Activated naive CD4-positive, alpha-beta T cell (primary cell): ENCODE measurements at places on chromosomes 2 and 18.
A peak's percentile ranks its signal among the peaks of the same experiment; 100 is the strongest.

DNA sequence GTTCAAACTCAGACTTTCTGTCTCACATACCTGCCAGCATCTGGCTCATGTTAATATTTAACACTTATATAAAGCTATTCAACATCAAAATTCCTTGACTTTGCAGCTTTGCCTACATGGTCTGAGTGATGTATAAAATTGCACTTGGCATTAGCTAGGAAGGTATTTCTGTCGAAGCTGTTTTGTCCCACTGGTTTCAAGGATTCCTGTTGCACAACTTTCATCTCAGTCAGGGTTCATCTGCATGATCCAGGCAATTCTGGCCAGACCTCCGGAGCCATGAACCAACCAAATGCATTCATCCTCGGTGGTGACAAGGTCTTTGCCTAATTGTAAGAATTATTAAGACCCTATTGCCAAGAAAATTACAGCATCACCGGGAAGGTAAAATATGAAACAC is 185.4 kb downstream of the ZEB2 start:
- DNase-seq, result no peak

- no peak for DNase-seq
These were observed 4.6 kb downstream of the SP140 start for GRCh38 chr2:230230087-230230486.

- DNase-seq, result no peak
These were observed 88.7 kb upstream of the MEIS1 start for GRCh38 chr2:66346231-66346664.

DNA sequence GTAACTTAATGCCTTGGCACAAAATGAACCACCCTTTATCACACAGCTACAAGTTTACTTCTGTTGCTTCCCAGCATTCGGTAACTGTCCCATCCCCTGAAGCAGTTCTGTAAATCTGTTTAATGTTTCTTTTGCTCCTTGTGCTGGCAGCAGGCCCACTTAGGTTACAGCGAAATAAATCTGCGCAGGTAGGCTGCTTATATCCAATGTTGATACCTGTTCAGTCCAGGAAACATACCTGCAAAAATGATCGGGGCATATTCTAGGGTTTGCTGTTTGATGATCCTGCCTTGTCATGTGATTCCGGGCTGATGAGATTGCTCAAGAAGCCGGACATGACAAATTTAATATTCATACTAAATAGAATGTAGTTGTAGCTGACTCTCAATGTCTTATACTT is 23.3 kb downstream of the PELI1 start:
- no peak for DNase-seq

DNA sequence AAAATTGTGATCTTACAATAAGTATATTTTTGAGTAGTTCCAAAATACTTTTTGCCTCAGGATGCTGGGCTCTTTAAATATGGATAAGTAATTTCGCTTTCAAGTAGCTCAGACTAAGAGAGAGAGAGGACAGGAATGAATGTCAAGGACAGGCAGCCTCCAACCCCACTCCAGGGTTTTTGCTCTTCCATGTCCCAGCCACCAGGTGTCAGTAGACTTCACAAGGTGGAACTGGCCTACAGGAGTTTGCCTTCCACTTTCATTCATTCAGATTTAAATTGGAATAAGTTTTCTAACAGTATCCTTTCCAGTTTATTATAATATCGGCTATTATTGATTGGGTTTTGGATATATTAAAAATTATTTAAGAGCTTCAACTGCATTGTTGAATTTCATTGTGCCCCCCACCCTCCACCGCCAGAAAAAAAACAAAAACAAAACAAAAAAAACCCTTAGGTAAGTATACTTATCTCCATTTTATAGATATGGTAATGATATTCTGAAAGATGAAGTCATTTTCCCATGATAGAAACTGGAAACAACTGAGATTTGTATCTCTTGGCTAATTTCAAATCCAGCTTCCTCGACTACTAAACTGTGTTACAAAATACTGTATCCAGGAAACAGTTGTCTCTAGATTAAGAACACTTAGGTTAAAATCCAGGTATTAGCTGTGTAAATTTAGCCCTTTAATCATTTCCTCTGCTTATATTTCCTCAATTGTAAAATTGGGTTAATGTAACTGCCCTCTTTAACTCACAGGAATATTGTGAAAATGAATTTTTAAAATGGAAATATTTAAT is 793.1 kb downstream of the ERBB4 start:
- DNase-seq, result no peak

DNA sequence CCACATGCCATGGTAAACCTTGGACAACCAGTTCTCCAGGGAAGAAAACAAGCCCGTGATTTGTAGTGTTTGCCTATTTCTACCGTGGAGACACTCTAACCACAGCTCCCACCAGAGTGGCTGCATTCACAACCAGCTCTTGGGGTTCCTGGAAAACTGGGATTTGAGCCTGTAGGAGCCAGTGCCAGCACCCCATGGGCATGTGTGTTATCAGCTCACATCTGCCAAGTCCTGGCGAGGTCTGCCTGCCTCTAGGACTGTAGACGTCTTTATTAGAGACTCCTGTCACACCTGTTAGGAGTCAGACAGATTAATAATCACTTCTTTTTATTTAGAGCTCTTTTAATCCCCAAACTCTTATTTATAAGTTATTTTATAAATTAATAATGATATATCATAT is 41.0 kb downstream of the INPP5D start:
- DNase-seq, result no peak

DNA sequence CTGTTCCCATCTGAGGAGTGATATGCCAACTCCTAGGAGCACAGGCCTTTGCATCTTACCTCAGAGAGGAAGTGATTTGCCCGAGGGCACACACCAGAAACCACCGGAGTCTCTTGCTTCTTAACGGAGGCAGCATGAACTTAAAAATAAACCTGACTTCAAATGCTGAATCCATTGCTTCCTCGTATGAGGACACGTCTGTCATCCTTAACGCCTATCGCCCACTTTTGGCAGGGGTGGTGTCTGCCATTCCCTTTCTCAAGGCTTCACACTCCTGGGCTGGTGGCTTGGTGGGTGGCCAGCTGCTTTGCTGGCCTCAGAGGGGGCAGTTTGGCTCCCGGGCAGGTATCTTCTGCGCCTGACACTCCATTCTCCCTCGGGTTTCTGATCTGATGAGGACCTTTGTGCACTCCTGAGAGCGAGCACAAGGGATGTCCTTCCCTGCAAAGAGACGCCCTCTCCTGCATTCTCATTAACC is 1.1 kb upstream of the PREB start:
- no peak for DNase-seq

- no peak for DNase-seq
These were observed 40.3 kb upstream of the KLF7 start for GRCh38 chr2:207206011-207206410.

DNA sequence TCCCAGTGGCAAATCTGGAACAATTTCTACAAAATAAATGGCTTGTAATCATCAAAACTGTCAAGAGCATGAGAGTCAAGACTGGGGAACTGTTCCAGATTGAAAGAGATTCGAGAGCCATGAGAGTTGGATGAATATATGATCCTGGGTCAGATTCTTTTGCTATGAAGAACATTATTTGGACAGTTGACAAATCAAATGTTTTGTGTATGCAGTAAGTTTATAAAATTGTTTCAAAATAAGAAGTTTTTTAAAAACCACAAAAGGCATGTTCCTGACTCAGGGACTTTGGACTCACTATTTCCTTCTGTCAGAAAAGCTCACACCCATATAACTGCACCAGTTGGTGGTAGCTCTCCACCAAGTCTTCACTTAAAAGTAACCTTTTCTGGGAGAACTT is 38.5 kb downstream of the ROCK2 start:
- DNase-seq, result no peak

GRCh38 chr18:69958422-69958821 is 10.7 kb upstream of the CD226 start:
- DNase-seq, result no peak

DNA sequence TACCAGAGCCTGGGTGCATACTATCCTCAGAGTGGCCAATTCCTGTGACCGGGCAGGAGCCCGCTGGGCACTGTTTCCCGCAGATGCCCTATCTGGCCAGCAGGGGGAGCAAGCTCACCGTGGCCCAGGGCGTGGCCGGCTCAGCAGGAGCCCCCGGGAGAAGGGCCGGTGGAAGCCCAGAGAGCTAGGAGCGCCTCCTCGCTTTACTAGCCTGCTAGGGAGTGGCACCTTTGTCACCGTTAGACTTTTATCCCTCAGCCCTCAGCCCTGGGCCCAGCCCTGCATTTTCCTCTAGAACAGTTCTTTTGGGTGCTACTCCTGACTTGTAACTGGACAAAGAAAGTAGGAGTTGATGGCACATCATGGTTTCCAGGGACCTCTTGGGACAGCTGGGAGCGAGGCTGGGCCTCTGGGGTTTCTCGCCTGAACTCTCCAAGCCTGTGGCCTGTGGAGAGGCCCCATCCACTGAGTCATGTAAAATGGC is 24.0 kb downstream of the TMEM177 start:
- DNase-seq, result peak; percentile 47

DNA sequence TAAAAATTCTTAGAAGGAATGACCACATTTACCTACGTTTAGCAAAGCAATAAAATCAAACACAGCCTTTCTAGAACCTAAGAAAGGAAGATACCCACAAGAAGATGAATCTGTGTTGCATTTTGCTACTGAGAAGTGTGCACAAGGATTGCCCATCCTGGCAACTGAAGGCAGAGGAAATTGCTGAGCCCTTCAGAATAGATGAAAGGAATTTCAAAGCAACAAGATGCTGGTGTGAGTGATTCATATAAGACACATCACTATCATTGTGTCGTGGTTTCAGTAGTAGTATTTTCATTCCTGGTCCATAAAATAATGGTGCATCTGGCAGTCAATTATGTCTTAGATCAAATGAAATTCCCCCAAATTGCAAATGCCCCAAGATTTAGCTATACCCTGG is 48.4 kb upstream of the ANKRD44 start:
- DNase-seq, result no peak

GRCh38 chr18:35466815-35467623 is 30.7 kb downstream of the INO80C start:
- DNase-seq, result no peak

GRCh38 chr2:134736167-134736880 is 17.5 kb upstream of the TMEM163 start:
- no peak for DNase-seq

DNA sequence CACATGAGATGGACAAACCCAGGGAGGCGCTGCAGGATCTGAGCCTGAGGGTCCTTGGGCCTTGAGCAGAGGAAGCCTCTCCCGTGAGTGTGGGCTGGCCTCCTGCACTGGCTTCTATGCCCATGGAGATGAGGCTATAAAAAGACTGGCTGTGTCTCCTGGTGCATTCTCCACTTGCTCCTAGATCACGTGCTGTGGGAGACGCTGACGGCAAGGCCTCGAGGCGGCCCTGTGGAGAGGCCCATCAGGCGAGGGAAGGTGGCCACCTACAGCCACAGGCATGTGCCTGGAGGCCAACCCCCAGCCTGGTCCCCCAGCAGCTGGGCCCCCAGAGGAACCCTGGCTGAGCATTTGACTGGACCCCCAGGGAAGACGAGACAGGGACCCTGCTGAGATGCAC is 198.9 kb downstream of the TWIST2 start:
- DNase-seq, result no peak

GRCh38 chr2:11742317-11742701 is 4.1 kb upstream of the LPIN1 start:
- no peak for DNase-seq

- DNase-seq, result no peak
These were observed 13.7 kb downstream of the SOS1 start for GRCh38 chr2:39107156-39107555.

DNA sequence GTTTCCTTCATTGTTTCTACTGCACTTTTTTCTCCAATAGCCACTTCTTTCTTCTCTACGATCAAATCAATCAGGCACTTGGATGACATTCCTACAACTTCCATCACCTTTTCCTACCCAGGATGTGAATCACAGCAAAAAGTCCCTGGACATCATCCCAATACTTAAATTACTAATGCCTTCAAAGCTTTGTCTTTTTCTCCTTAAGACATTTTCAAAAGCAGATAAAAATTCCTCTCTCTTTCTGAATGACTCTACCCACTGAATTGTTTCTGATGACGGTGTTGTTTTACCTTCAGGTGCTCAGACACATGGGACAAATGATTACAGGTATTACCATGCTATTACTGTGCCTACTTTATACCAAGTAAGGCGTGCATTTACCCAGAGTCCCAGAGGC is 500.9 kb downstream of the FBXO15 start:
- DNase-seq, result no peak

GRCh38 chr2:158810731-158811460 is 15.8 kb downstream of the DAPL1 start:
- no peak for DNase-seq

DNA sequence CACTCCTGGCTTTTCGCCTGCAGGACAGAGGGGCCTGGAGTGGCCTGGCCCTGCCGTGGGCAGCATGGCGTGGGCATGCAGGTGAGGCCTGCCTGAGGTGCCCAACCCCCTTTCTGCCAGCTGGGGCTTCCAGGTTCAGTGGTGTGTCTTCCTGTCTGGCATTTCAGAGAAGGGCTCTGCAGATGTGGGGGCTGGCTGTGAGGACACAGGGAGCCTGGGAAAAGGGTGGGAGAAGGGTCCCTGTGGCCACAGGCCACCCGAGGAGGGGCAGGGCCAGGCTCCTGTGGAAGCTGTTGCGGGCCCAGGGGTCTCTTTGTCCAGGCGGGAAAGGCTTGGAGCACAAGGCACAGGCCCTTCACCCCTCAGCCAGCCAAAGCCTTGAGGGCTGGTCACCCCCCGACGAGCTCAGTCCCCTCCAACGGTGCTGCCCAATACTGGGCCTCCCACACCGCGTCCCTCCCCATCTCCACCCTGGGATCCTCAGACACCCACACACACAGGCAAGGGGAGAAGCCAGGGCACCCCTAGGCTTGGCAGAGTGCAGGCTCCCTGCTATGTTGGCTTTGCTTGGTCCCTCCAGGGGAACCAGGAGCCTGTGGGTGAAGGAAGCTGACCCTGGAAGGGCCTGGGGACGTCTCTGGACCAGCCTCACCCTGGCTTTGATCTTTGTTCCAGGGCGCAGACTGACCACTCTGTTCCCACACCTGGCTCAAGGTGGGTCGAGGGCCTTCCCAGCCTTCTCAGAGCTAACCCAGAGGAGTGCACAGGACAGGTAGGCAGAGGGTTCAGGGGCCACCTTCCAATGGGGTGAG is 3.7 kb upstream of the AQP12A start:
- no peak for DNase-seq

GRCh38 chr2:129731907-129732629 is 247.4 kb upstream of the RAB6C start:
- no peak for DNase-seq

DNA sequence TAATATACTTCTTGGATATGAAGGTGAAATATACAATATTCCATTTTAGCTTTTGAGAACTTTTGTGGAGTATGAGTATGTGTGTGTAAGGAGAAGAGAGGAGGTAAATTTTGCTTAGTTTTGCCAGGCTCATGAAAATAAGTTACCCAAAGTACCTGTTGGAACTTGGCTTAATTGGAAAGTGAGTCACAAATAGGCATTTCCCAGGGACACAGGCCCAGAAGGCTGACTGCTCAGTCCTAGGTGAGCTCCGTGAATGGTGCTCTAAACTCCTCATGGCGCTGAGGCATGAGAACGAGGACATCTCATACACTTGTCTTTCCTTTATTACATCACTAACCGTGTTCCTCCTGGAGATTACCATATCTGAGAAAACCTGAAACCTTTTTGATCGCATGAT is 148.5 kb upstream of the RAB12 start:
- no peak for DNase-seq

GRCh38 chr2:23335550-23335949 is 49.4 kb upstream of the KLHL29 start:
- DNase-seq, result no peak
